Lower lobe of right lung (tissue), 2 donors: ENCODE measurements at places on chromosomes 1 and 21. TPM values are rescaled to one million over a fixed set of nuclear protein-coding genes. Genes with fewer than 3 reads are reported as not detected.

- DNase-seq, result no peak
- H3K27ac ChIP-seq, result no peak overlapping the region
- peaks cover 7% of the 10 kb centered on the region for H3K4me1 ChIP-seq
- no peaks in the 10 kb centered on the region for H3K36me3 ChIP-seq
- H3K4me3 ChIP-seq, result no peak overlapping the region
Measured at GRCh38 chr1:230377851-230378250, 48.3 kb downstream of the PGBD5 start.

DNA sequence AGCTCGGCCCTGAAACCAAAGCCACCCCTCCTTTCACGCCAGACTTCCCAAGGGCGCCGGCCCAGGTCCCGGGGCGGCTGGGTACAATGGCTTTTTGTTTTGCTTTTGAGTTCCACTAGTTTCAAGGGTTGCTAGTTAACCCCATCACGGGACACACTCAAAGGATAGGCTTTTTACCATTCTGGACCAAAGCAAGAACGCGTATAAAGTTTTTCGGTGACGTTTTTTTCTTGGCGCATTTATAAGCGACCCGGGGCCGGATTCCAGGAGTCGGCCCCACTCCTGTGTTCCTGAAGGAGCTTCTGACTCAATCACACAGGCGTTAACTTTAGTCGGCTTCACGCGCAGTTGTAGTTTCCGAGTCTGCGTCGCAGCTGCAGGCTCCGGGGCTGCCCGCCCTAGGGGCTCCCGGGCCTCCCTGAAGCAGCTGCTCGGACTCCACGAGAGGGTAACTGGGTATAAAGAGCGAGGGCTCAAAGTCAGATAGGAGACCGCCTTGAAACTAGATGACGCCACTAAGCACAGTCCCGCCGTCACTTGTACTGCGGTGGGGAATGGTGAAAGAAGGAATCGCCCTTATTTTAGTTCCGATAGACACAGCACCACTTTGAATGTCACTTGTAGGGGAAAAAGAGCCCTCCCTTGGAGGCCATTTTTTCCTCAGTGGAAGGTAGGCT is 707 bp upstream of the KLHL21 start:
- peaks cover 13% of the 10 kb centered on the region for H3K36me3 ChIP-seq
- DNase-seq, result peak; percentile 61
- H3K27ac ChIP-seq, result peak overlapping the region; percentile 100
- H3K27me3 ChIP-seq, result no peaks in the 10 kb centered on the region

- H3K27ac ChIP-seq, result no peak overlapping the region
- DNase-seq, result no peak
- peaks cover 10% of the 10 kb centered on the region for H3K4me1 ChIP-seq
- H3K36me3 ChIP-seq, result no peaks in the 10 kb centered on the region
- H3K4me3 ChIP-seq, result no peak overlapping the region
Measured at GRCh38 chr1:183237046-183237445, 51.0 kb downstream of the LAMC2 start.

DNA sequence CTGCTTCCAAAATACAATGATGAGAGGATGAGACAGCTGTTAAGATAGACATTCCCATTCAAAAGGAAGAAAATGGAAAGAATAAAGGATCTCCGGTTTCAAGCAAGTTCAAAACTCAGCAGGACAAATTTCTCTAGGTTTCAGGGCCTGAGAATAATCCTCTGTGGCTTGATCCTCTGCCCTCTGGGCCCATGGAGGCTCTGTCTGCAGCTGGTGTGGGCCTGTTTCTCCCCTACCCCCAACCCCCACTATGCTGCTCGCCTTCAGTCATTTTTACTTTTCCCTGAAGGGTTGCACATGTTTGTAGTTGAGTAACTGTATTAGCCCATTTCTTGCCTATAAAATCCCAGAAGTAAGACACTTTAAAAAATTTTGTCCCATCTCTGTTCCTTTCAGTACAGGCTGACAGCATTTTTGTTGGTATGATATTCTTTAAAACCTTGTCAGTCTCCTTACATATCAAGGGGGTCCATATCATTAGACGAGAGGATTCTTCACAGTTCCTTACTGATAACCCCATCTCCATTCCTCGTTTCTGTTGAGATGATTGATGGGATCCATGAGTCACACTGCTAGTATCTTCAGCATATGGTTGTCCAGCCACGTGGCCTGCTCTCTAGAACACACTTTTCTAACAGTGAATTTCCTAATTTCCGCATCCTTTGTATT is 10.5 kb downstream of the ZMYM4 start:
- peaks cover 6% of the 10 kb centered on the region for H3K36me3 ChIP-seq
- no peak overlapping the region for H3K27ac ChIP-seq
- H3K4me1 ChIP-seq, result no peaks in the 10 kb centered on the region
- no peak overlapping the region for H3K4me3 ChIP-seq
- no peak for DNase-seq

DNA sequence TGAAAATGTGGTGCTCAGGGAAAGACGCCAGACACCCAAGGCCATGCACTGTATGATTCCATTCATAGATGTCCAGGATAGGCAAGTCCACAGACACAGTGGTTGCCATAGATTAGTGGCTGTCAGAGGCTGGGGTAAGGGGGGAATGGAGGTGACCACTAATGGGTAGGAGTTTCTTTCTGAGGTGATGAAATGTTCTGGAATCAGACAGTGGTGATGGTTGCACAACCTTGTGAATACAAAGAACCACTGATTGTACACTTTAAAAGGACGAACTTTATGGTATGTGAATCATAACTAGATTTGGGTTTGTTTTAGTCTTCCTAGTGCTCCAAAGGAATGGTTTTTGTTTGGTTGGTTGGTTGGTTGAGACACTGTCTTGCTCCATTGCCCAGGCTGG is 51.7 kb downstream of the PRAMEF20 start:
- H3K4me3 ChIP-seq, result no peak overlapping the region
- peaks cover 6% of the 10 kb centered on the region for H3K27me3 ChIP-seq
- no peaks in the 10 kb centered on the region for H3K36me3 ChIP-seq
- no peaks in the 10 kb centered on the region for H3K4me1 ChIP-seq

GRCh38 chr1:68516066-68516465 is 19.2 kb upstream of the DEPDC1 start:
- no peak overlapping the region for H3K4me3 ChIP-seq
- no peaks in the 10 kb centered on the region for H3K27me3 ChIP-seq
- DNase-seq, result no peak
- no peaks in the 10 kb centered on the region for H3K4me1 ChIP-seq

GRCh38 chr1:114102136-114102535 is 51.5 kb downstream of the SYT6 start:
- H3K4me1 ChIP-seq, result no peaks in the 10 kb centered on the region
- DNase-seq, result no peak
- no peaks in the 10 kb centered on the region for H3K36me3 ChIP-seq
- no peak overlapping the region for H3K27ac ChIP-seq
- H3K27me3 ChIP-seq, result no peaks in the 10 kb centered on the region

DNA sequence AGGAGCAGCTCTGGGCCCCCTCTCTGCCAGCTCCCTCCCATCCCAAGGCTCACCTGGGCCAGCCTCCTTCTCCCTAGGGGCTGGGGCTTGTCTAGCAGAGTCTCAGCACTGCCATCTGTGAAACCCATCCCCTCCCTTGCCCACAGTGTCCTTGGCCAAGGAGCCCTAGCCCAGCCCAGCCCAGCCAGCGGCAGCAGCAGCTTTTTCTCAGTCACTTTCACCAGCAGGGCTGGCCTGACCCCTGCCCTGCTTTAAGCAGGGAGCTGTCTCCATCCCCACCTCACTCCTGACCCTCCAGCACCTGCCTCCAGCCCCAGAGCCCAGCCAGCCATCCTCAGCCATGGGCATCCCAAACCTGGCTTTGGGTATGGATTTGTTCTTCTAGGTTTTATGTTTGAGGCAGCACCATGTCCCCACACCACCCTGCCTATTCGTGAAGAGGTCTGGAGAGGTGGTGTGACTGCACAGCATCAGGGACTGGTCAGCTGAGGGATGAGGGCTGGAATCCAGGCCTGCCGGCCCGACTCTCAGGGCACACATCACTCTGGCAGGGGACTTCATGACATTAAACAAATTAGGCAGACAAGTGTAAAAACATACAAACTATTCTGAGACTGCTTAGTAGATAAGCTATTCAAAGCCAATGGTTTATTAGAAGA is 36.1 kb upstream of the ABCG1 start:
- no peak overlapping the region for H3K27ac ChIP-seq
- H3K36me3 ChIP-seq, result no peaks in the 10 kb centered on the region
- no peak for DNase-seq
- no peak overlapping the region for H3K4me3 ChIP-seq
- peaks cover 8% of the 10 kb centered on the region for H3K4me1 ChIP-seq

GRCh38 chr1:209354111-209354839 is 229.2 kb upstream of the CAMK1G start:
- H3K36me3 ChIP-seq, result no peaks in the 10 kb centered on the region
- no peak overlapping the region for H3K4me3 ChIP-seq
- peak; percentile 71 for DNase-seq
- no peaks in the 10 kb centered on the region for H3K27me3 ChIP-seq

DNA sequence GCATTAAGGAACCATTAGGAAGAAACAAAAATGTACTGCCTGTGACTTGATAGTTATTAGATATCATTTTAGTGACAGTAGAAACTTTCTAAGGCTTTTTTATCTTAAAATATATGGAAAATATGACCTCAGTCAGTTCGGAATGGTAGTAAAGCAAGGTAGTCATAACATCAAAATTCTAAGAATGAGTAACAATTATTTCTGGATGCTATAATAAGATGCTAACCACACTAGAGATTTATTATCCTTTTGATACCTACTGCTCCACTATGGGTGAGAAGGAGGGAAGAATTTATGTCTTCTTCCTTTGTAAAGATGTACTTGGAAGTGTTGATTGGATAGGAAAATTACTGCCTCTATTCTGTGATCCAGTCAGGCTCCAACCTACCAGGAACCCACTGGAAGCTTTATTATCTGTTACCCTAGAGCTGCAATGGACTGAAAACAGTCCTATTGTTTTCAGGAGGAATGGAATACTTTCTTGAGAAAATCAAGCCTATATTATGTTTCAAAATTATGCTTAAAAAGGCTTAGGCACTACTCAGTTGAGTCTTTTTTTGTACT is 8.8 kb downstream of the FMN2 start:
- no peak for DNase-seq
- H3K27me3 ChIP-seq, result no peaks in the 10 kb centered on the region

GRCh38 chr1:19344372-19344810 is 32.3 kb downstream of the SLC66A1 start:
- no peaks in the 10 kb centered on the region for H3K27me3 ChIP-seq
- peak; percentile 67 for DNase-seq
- H3K36me3 ChIP-seq, result peaks cover 70% of the 10 kb centered on the region
- H3K27ac ChIP-seq, result peak overlapping the region; percentile 18
- no peak overlapping the region for H3K4me3 ChIP-seq

DNA sequence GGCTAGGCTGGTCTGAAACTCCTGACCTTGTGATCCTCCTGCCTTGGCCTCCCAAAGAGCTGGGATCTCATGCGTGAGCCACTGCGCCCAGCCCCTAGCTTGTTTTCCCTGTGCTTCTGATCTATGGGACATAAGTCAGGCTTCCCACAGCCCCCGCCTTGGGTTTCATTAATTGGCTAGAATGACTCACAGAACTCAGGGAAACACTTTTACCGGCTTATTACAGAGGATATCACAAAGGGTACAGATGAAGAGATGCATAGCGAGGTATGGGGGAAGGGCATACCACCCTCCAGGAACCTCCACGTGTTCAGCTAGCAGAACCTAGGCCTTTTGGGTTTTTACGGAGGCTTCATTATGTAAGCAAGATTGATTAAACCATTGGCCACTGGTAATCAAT is 1.5 kb upstream of the MAP1LC3C start:
- H3K4me3 ChIP-seq, result no peak overlapping the region
- H3K27me3 ChIP-seq, result no peaks in the 10 kb centered on the region
- peaks cover 16% of the 10 kb centered on the region for H3K4me1 ChIP-seq
- H3K36me3 ChIP-seq, result no peaks in the 10 kb centered on the region

- H3K27me3 ChIP-seq, result no peaks in the 10 kb centered on the region
- no peak overlapping the region for H3K4me3 ChIP-seq
- DNase-seq, result no peak
- peaks cover 5% of the 10 kb centered on the region for H3K36me3 ChIP-seq
Measured at GRCh38 chr1:113579256-113580018, 179.8 kb downstream of the PHTF1 start.

- H3K27me3 ChIP-seq, result no peaks in the 10 kb centered on the region
- H3K36me3 ChIP-seq, result no peaks in the 10 kb centered on the region
- H3K4me3 ChIP-seq, result no peak overlapping the region
- no peak for DNase-seq
- no peak overlapping the region for H3K27ac ChIP-seq
- H3K4me1 ChIP-seq, result peaks cover 8% of the 10 kb centered on the region
Measured at GRCh38 chr1:223229756-223230155, 86.7 kb upstream of the TLR5 start.

DNA sequence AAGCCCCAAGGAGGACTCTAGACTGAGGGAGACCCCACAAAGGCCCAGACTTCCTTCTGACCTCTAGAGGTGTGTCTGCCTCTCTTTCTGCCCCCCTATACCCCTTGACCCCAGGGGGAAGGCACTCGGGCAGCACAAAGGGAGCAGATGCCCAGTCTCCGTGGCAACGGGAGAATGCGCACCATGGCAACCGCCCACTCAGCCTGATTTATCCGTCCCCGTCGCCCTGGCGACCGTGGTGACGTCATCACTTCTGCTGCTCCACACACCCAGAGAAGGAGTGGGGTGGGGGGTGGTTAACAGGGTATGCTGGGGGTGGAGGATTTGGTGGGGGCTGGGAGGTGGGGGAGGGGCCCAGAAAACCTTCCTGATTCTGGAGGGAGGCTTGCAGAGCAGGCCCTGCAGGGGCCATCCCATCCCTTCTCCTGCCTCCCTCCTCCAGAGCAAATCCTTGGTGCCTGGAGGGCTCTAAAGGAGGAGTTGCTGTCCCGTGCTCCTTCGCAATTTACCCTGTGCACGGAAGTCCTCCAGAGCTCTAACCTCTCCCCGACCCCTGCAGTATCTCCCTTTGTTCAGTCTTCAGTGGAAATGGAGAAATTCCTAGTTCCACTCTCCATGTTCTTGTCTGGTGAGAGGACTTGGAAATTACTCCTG is 6.3 kb downstream of the CELF3 start:
- no peaks in the 10 kb centered on the region for H3K4me1 ChIP-seq
- DNase-seq, result no peak
- no peaks in the 10 kb centered on the region for H3K27me3 ChIP-seq
- H3K4me3 ChIP-seq, result no peak overlapping the region
- H3K36me3 ChIP-seq, result no peaks in the 10 kb centered on the region

GRCh38 chr1:2382621-2383361 is 8.6 kb downstream of the MORN1 start:
- H3K4me1 ChIP-seq, result peaks cover 10% of the 10 kb centered on the region
- peak; percentile 56 for DNase-seq
- no peak overlapping the region for H3K4me3 ChIP-seq
- H3K36me3 ChIP-seq, result peaks cover under 1% of the 10 kb centered on the region
- no peaks in the 10 kb centered on the region for H3K27me3 ChIP-seq

DNA sequence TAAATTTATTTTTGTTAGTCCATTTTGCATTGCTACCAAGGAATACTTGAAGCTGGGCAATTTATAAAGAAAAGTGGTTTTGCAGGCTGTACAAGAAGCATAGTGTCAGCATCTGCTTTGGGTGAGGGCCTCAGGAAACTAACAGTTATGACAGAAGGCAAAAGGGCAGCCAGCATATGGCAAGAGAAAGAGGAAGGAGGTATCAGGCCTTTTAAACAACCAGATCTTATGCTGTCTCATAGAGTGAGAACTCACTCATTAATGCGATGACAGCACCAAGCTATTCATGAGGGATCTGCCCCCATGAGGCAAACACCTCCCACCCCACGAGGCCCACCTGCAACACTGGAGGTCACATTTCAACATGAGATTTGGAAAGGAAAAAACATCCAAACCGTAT is 898.4 kb downstream of the KCNT2 start:
- no peak for DNase-seq
- no peaks in the 10 kb centered on the region for H3K27me3 ChIP-seq
- no peaks in the 10 kb centered on the region for H3K36me3 ChIP-seq
- no peaks in the 10 kb centered on the region for H3K4me1 ChIP-seq

The C8B gene
- total RNA-seq, result 1.2 TPM

The C1orf141 gene
- 2.2 TPM for total RNA-seq

The BMP8B gene
- 1.7 TPM for total RNA-seq

The NPHP4 gene
- 16.1 TPM for total RNA-seq

The ACKR1 gene
- total RNA-seq, result 30.4 TPM

The PTPN14 gene
- total RNA-seq, result 34.1 TPM

The NEGR1 gene
- total RNA-seq, result 18.1 TPM

The ST3GAL3 gene
- 23.6 TPM for total RNA-seq

The GIPC2 gene
- total RNA-seq, result 2.9 TPM
